NCI-H1092 (cell line): ENCODE measurements at places on chromosomes 5 and 9.
A peak's percentile ranks its signal among the peaks of the same experiment; 100 is the strongest.

DNA sequence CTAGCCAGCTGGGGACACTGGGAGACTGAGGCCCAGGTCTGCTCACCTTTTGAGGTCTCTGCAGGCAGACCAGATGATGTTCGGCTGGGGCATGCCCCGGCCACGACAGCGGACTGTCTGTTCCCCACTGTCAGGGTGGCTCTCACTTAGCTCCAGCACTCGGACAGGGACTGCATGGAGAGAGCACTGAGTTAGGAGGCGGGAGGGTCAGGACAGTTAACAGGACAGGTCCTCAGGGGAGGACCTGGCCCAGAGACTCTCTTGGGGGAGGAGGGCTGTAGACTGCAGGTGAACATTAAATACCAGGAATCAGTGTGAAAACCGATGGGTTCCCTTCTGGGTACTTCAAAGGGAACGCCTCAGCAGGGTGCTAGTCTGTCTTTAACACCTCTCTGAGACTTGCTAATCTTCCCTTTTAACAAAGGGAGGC, 25.1 kb downstream of the PDGFRB start:
- DNase-seq: no peak

GRCh38 chr5:264338-264737, 7.1 kb upstream of the PDCD6 start:
- no peak for DNase-seq

DNA sequence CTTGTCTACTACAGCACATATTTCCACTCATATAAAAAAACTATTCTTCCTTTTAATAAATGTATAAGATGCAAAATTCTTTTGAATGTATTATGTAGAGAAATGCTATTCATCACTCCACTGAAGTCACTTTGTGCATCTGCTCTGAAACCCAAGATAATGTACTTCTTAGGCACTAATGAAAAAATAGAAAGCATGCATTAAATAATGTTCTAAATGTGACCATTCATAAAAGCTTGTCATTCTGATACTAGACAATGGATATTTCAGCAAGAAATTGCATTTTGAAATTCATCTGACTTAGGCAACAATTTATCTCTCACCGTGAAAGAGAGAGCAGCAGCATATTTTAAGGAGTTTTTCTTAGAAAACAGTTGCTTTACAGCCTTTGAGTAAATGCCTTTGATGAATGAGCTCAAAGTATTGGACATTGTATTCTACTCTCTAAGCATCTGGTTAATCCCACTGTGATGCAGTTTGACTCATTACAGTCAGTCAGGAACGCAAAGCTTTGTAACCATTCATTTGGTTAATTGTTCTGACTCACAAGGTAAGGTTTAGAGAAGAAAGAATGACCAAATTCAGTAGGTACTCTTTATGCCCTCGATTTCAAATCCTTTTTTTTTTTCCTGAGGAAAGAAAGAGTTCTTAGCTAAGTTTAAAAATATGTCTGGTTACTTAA, 2233.8 kb upstream of the C9orf72 start:
- DNase-seq: no peak

- DNase-seq: no peak
These were observed 530.0 kb downstream of the PRR16 start for GRCh38 chr5:120994112-120994511.

DNA sequence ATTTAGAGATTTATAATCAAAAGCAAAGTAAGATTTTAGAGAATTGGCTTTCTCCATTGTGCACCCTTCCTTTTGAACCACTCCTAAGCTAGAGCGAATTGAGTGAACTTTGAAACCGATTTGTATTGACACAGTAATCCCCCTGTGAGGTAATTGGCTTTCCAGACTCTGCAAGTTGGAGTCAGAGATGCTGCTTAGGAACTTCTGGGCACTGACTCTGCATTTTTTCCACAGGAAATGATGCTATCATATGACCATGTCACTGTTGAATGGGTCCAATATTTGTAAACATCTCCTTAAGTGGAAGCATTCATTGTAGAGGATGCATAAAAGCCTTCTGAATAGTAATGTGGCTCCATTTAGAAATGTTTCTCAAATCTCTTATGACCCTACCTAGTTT, 394.4 kb upstream of the ZNF608 start:
- no peak for DNase-seq

DNA sequence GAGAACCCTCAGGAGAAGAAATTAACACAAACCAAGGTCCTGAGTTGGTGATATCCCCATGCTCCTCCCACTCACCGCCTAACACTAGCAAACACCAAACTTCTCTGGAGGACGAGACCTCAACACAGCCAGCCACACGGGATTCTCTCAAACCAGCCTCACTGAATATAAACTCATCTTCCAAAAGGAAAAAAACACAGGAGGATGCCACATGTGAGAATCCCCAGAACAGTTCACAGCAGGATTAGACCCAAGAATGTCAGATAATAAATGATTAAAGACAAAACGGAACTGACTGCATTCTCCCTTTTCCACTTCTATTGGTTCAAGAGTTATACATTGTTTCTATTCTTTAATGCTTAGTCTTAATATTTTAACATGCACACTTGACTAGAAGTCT, 89.2 kb downstream of the LPAR1 start:
- no peak for DNase-seq

- no peak for DNase-seq
These were observed 38.3 kb downstream of the RASEF start for GRCh38 chr9:83024506-83025125.

DNA sequence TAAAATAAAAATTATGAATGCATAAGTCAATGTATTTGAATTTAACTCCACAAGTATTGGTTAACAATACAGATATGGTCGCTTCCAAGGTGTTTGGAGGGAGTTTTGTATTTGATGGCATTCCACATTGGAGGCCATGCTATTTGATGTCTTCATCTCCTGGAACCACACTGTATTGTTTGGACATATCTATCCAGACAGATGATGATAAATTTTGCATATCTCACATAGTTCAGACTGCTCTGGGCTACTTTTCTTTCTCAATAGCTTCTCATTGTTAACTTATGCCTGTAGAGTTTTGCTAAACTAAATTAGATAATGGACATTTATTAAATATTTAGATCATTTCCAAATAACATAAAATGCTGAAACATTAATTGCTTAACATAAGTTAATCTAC, 58.0 kb downstream of the CDKN2A start:
- DNase-seq: no peak

DNA sequence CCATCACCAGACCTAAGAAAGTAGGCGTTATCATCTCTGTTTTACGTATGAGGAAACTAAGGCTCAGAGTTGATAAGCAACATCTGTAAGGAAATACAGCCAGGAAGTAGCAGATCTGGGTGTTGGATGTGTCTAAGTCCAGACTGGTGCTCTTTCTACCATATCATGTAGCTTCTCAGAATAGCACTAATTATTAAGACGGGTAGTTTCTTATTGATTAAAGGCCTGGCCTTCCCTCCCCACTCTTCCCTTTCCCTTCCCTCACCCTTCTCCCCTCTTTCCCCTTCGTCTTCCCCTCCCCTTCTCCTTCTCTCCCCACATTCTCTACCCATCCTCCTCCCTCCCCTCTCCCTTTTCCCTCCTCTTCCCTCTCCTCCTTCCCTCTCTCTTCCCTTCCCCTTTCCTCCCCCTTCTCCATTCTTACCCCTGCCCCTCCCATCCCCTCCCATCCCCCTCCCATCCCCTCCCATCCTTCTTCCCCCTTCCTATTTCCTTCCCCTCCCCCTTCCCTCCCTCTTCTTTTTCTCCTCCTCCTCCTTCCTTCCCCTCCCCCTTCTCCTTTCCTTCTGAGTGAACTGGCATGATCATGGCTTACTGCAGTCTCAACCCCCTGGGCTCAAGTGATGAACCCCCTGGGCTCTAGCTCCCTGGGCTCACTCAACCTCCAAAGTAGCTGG, 79.4 kb downstream of the SNX24 start:
- DNase-seq: no peak

DNA sequence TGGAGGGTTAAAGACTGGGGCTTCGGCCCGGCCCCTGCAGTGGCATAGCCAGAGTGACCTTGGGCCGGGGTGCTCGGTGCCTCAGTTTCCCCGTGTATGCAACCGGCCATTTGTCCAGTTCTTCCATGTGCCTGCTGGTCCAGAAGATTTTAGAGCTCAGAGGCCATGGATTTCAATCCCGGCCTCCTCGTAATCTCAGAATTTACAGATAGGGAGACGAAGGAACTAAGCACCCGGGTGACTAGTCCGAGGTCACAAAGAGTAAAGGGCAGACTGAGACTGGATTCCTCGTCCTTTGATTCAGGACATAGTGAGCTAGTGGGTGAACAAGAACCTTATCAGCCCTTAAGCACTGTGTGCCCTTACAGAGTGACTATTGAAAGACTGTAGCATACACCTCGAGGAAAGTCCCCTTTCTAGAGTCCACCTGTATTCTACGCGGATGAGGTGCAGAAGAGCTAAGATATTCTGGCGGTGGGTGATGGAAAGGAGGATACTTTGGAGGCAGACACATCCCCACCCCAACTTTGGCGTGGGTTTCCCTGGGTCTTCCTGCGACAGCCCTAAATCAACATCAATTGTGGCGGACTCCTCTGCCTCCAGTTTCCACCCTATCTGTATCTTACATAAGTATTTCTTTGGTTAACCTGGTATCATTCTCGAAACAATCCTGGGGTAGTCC, 597 bp downstream of the SLC31A1 start:
- no peak for DNase-seq

GRCh38 chr5:131375351-131375750, 111.5 kb downstream of the CDC42SE2 start:
- DNase-seq: no peak

- no peak for DNase-seq
These were observed 214.4 kb upstream of the ACTBL2 start for GRCh38 chr5:57696825-57697570.

DNA sequence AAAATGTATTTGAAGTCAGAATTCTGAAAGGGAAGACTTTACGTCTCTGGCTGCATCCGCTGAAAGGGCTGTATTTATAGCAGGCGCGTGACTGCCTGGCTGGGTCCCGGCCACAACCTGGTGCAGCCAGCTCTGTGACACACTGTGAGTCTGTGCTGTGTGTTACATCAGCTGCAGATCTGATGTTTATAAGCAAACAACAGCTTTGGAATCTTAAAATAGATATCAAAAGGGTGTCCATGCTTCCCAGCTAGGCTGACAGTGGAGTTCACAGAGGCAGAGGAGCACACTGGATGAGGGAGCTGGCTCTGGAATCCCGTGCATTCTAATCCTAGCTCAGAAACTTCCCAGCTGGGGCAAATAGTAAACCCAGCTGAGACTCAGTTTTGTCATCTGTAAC, 433.4 kb upstream of the BRINP1 start:
- no peak for DNase-seq

GRCh38 chr9:98867429-98868168, 60.1 kb downstream of the GALNT12 start:
- no peak for DNase-seq

GRCh38 chr5:168648576-168648975, 69.4 kb upstream of the PANK3 start:
- DNase-seq: no peak

GRCh38 chr9:22022396-22022795, 13.3 kb upstream of the CDKN2B start:
- no peak for DNase-seq

DNA sequence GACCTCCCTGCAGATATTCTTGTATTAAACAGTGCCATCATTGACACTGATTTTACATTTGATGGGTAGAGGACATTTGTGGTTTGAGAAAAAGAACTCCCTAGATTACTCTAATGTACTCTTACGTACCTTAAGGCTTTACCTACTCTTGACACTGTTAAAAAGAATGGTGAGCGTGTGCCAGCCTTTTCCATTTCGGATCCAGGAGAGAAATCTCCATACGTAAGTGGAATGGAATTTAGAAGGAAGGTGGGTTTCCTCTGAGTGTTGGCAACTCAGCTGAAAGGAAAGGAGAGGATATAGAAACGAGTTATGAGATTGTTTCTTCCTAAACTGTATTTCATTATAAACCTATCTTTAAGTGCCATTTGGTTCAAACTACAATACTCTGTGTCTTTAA, 40.9 kb downstream of the TNPO1 start:
- no peak for DNase-seq

DNA sequence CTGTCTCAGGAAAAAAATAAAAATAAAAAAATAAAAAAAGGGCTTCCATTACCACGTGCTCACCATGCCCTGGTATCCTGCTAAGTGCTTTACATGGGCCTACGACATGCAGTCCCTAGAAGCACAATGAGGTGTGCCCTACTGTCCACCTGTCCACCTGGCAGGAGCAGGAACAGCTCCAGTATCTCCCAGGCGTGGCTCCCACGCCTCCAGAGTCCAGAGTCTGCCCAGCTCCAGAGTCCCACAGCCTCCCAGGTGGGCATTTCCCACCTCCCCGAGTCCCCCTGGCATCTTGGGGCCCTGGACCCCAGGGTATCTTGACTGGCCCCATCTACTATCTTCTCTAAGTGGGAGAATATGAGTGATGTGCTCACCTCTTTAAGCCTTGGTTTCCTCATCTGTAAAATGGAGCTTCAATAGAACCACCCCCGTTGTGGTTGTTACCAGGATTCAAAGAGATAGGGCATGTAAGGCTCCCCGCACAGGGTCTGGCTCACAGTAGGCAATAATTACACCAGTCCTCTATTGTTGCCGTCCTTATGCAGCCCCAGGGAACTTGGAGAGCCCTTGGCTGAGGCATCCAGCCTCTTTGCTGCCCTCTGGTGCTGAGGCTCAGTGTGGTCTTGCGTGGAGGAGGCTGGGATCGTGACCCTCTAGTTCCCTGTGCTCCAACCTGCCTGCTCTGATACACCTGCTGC, 8.9 kb downstream of the CXCL14 start:
- DNase-seq: peak; percentile 35

DNA sequence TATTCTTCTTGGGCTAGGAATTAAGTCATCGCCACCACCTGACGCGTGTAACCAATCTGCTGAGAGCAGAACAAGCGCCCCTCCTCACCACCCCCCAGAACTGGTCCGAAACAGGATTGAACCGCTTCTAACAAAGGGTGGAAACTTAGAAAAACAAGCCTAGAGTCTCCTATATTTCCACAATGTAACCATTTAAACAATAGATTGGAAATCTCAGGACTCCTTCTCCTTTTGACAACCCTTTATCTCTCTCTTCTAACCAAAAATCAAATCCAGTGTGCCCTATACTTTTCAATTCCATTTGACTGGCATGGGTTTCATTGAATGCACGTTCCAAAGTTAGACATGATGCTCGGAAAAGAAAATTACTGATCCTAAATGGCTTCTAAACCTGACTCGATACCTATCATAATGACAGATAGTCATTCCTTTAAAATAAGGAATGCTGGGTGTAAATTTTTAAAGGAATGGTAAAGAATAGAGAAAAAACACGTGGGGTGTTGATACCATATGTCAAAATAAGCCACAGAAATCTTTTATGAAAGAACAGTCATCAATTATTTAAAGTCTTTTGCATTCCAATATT, 1.2 kb downstream of the ARRDC3 start:
- peak; percentile 82 for DNase-seq
